Suprapubic skin (tissue), 4 donors: ENCODE measurements at places on chromosomes 6 and 20.

- DNase-seq = no peak
Measured at GRCh38 chr6:38937839-38938613, 110.6 kb upstream of the GLP1R start.

DNA sequence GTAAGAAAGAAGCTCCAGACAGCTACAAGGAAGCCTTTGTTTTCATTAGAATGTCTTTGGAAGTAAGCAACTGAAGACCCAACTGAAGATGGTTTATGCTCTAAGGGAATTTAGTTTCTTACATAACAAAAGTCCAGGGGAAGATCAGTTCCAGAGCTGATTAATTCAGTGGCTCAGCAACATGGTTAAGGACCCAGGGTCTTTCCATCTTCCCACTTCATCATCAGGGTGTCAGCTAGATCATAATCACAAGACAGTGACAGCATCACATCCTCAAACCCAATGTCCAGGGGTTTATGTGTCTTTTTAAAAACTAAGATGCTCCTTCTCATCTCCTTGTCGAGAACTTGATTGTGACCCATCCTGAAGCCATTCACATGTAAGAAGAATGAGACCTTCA lies 119.7 kb upstream of the PRDM1 start:
- DNase-seq = no peak

GRCh38 chr20:10978713-10979112 lies 304.9 kb upstream of the JAG1 start:
- no peak for DNase-seq

DNA sequence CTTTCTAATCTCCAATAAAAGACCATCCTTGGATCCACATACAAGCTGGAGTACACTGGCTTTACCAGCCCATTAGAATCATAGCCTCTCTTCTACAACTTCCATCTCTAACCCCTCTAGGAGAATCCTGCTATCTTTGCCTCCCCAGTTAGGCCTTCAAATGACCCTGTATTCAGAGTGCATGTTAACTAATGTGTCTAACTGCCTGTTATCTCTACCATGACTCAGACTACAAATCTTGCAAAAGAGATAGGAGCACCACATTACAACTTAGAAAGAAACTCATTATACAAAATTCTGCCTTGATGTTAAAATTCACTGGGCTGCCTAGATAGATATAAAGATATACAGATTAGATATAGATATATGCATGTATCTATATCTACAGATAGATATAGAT lies 28.2 kb downstream of the GPR63 start:
- DNase-seq = no peak

DNA sequence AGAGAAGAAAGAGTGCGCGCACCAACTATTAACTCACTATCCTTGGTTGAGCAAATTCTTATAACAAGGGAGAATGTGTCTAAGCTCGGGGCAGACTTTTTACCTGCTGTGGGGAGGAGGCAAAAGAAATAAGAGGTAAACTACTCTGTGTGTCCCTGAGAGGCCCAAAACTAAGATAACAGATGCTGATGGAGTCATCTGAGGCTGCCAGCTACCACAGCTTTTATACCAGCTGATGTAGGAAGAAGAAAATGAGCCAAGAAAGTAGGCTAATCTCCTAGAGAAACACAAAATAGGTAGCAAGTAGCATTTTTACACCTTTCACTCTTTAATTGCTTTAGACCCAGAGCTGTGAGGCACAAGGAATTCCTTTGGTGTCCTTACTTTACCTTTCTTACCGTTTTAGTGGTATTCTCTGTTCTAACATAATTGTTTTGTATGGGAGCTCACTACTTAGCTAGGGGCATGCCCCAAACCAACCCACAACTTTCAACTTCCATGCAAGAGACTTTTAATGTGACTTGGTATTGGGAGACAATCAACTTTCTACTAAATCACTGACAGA lies 27.8 kb upstream of the PIM1 start:
- DNase-seq = no peak

GRCh38 chr20:4162766-4163165 lies 147.4 kb upstream of the RNF24 start:
- no peak for DNase-seq

DNA sequence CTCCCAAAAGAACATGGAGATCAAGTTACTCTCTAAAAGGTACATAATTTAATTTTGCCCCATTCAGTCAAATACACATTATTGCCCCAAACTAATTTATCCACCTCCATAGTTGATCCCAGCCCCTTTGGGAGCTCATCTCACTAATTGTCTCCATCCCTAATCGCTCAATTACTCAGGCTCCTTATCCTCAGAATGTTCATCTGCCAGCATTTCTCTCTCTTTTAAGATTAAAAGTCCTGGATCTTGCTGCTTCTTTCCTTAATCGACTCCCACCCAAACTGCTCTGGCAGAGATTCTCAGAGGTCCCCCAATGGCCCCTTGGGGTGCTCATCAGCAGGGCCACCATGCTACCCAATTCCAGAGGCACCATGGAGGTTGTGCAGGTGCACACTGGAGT lies 18.4 kb upstream of the NNAT start:
- DNase-seq = no peak

GRCh38 chr20:19070026-19070425 lies 142.4 kb upstream of the SLC24A3 start:
- no peak for DNase-seq

DNA sequence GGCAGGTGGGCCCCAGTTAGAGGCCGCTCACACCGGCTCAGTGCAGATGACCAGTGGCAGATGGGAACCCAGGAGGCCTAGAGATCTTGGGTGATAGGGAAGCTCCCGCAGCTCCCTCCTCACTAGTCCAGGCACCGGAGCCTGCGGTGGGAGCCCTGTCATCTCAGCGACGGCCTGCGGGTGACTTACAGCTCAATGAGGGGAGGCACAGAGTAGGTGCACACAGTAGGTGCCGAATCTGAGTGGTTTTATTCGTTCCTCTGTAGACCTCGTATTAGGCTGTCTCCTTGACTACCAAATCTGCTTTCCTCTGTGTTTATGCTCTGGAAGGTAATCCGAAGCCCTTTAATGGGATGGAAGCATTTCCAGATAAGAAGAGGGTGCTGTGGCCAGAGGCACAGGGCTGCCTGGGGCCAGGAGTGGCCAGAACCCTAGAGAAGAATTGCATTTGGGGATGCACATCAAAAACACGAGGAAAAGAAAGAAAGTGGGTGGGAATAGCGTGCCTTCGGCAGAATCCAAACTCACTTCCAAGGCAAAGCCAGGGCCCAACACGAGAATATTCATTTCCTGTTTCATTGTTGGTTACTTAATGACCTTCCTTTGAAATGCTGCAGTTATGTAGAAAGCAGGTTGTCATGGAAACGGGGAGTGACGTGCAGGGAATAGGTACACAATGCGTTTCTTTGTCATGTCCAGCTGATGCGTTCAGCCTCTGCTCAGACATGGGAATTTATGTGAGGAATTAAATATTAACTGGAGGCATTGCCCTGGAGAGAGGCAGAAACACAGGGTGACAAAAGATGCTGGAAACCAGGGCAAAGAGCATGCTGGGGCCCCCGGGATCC lies 24.7 kb downstream of the MYT1 start:
- no peak for DNase-seq

DNA sequence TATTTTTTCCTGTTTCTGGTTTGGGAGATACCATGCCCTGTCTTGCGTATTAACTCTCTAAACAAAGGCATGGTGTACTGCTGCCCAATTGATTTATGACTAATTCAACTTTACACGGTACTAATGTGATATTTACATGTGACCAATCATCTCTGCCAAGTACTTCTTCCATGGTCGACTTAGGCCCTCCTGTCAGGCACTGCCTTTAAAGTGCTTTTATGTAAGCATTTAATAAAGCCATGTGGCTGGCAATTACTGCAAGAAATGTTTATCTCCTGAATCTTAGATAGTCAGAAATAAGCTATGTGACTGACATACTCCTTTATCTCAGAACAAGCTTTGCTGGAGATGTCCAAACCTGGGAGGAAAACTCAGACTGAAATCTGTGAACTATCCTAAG lies 323.4 kb downstream of the BTBD3 start:
- no peak for DNase-seq
